ENCODE measurements at places on chromosomes 4 and X. TPM values are rescaled to one million over a fixed set of nuclear protein-coding genes. Genes with fewer than 3 reads are reported as not detected.

NAA11 gene
- not detected for total RNA-seq

FGFR3 gene
- total RNA-seq, result 0.14 TPM

ADAM29 gene
- not detected for total RNA-seq

DCX gene
- total RNA-seq, result not detected

KCND1 gene
- total RNA-seq, result 5.6 TPM

NOX1 gene
- total RNA-seq, result not detected

LRP2BP gene
- 0.71 TPM for total RNA-seq

COX7B gene
- total RNA-seq, result 232 TPM

MAGEE1 gene
- 7.5 TPM for total RNA-seq

DNA sequence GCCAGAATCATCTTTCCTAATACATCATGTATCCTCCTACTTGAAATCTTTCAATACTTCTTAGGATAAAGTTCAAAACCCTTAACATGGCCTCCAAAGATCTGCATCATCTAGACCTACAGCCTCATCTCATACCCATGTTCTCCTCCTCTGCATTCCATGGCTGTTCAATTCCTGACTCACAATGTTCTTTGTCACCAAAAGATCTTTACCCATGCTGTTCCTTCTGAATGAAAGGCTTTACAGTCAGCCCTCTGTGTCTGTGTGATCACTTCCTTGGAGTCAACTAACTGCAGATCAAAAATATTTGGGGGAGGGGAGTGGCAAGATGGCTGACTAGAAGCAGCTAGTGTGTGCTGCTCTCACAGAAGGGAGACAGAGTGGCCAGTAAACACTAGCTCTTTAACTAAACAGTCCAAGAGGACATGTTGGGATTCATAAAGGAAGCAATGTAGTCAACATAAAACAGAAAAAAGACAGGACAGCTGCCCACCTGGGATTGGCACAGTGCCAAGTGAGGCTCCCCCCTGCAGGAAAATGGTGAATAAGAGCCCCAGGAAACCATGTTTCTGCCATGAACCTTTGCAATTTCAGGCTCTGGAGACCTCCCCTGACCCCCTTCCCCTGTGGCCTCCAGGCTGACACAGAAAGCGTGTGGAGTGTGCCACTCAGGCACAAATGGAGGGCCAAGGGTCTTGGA is 31.9 kb downstream of the CBR4 start:
- H3K4me3 ChIP-seq, result no peak overlapping the region
- H3K27me3 ChIP-seq, result no peaks in the 10 kb centered on the region
- no peaks in the 10 kb centered on the region for H3K4me1 ChIP-seq
- no peak for DNase-seq

GRCh38 chrX:13090339-13091110 is 46.1 kb upstream of the FAM9C start:
- no peaks in the 10 kb centered on the region for H3K27me3 ChIP-seq
- H3K4me1 ChIP-seq, result peaks cover 62% of the 10 kb centered on the region
- no peaks in the 10 kb centered on the region for H3K36me3 ChIP-seq
- no peak for DNase-seq
- H3K27ac ChIP-seq, result peak overlapping the region; percentile 89

- peak; percentile 75 for DNase-seq
- H3K27ac ChIP-seq, result peak within 1 kb of the TSS; percentile 82
- peak within 1 kb of the TSS; percentile 96 for H3K4me3 ChIP-seq
- H3K4me1 ChIP-seq, result peaks cover 16% of the 10 kb centered on the region
- H3K36me3 ChIP-seq, result no peaks in the 10 kb centered on the region
- peaks cover 73% of the 10 kb centered on the region for H3K27me3 ChIP-seq
Observed at GRCh38 chr4:127782275-127783025, at the start of gene HSPA4L. Gene HSPA4L, plus strand, starts transcription at chr4:127782322. Its CDS starts 229 bp downstream, at chr4:127782551.

DNA sequence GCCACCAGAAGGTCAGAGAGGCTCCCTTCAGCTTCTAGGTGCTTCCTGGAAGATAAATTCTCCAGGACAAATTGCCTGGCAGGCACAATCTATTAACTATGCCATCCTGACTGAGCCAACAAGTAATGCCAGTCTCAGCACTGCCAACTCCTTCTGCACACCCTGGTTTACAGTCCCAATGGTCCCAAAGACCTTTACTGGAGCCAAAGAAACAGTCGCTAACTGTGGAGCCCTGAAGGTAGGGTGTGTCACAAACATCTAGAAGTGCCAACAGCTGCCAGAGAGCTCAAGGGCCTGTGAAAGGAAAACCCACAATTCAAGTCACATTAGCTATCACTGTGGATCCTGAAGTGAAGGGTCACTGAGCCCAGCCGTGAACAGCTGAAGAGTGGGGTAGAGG is 34.9 kb upstream of the CITED1 start:
- no peaks in the 10 kb centered on the region for H3K27me3 ChIP-seq
- no peak for DNase-seq
- no peak overlapping the region for H3K4me3 ChIP-seq
- no peaks in the 10 kb centered on the region for H3K4me1 ChIP-seq

Data from activated naive CD8-positive, alpha-beta T cell treated with anti-CD3 and anti-CD28 coated beads, Interleukin-2, amount 10 ng/mL, durations not matched to agents 7 days and 5 days (primary cell).